ENCODE measurements at places on chromosomes 1 and 21. TPM values are rescaled to one million over a fixed set of nuclear protein-coding genes. Genes with fewer than 3 reads are reported as not detected.
A peak's percentile ranks its signal among the peaks of the same experiment; 100 is the strongest.

- H3K36me3 ChIP-seq: no peaks in the 10 kb centered on the region
- no peak for DNase-seq
- H3K4me1 ChIP-seq: peaks cover 48% of the 10 kb centered on the region
- H3K27ac ChIP-seq: peak overlapping the region; percentile 50
- H3K27me3 ChIP-seq: no peaks in the 10 kb centered on the region
- no peak overlapping the region for H3K4me3 ChIP-seq
These were observed 3.7 kb downstream of the RORC start for GRCh38 chr1:151827853-151828252.

- H3K27ac ChIP-seq: peak overlapping the region; percentile 72
- peak overlapping the region; percentile 37 for H3K4me3 ChIP-seq
- no peaks in the 10 kb centered on the region for H3K36me3 ChIP-seq
These were observed 178.1 kb upstream of the RUNX1 start for GRCh38 chr21:35226968-35227744.

DNA sequence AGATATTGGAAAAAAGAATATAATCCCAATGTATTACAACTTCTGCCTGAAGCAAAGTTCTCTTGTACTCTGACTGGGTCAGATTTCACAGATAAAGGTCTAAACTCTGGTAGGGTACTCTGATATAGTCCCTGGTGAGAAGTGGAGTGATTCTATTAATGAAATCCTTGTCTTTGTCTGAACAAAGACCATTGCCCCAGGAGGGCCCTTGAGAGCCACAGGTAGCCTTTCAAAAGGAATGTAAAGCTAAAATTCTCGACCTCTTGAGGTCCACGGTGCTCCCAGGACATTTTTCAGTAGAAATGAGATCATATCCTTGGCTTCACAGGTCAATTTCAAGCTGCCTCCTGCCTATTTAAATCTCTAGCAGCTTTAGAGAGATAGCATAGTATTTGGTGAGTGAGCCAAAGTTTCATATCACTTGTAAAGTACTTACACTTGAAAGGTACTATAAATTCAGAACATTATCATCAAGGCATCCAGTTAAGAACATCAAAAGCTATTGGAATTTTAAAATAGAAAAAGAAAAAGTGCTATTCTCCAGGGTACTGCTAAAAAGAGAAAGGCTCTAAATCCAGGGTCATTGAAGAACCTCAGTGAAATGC is 10.1 kb downstream of the TNNI3K start:
- H3K27ac ChIP-seq: no peak overlapping the region
- H3K36me3 ChIP-seq: no peaks in the 10 kb centered on the region
- H3K27me3 ChIP-seq: no peaks in the 10 kb centered on the region
- no peaks in the 10 kb centered on the region for H3K4me1 ChIP-seq
- no peak overlapping the region for H3K4me3 ChIP-seq

GRCh38 chr1:84436876-84437655 is 38.8 kb downstream of the DNASE2B start:
- H3K4me3 ChIP-seq: peak overlapping the region; percentile 40
- no peak for DNase-seq
- peak overlapping the region; percentile 29 for H3K27ac ChIP-seq

DNA sequence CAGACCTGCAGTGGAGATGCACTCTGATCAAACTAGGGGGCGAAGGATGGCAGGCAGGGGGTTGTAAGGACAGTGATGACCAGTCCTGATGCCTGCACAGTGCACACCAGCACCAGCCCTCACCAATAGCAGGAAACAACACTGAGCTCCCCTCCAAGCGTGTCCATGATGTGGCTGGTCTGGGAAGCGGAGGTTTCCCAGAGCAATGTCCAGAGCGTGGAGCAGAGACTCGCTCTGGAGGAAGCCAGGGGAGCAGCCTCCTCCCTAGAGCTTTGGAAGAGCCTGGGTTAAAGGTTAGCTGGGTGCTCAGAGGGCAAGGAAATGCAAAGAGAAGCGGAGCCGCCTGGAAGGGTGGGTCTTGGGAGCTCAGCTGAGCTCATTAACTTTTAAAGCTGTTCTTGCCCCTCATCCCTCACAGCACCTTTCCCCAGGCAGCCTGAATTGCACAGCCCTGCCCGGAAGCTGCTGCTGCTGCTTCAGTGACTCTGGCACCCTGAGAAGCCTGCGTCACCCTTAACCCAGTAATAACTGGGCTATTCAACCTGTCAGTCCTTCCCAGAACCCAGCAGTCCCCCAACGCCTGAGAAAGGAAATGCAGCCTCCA is 162.2 kb upstream of the RAB4A start:
- H3K4me3 ChIP-seq: no peak overlapping the region
- H3K4me1 ChIP-seq: peaks cover 4% of the 10 kb centered on the region
- no peak overlapping the region for H3K27ac ChIP-seq
- no peak for DNase-seq
- H3K27me3 ChIP-seq: peaks cover 15% of the 10 kb centered on the region

GRCh38 chr1:184158896-184159681 is 107.6 kb downstream of the TSEN15 start:
- DNase-seq: no peak
- peaks cover 5% of the 10 kb centered on the region for H3K27me3 ChIP-seq
- H3K27ac ChIP-seq: no peak overlapping the region

GRCh38 chr1:17594690-17595601 is 55.4 kb downstream of the ARHGEF10L start:
- DNase-seq: no peak
- H3K27ac ChIP-seq: no peak overlapping the region
- H3K4me3 ChIP-seq: no peak overlapping the region

- H3K4me1 ChIP-seq: peaks cover 18% of the 10 kb centered on the region
- no peak overlapping the region for H3K27ac ChIP-seq
- peaks cover 26% of the 10 kb centered on the region for H3K36me3 ChIP-seq
- no peak for DNase-seq
- H3K4me3 ChIP-seq: no peak overlapping the region
- H3K27me3 ChIP-seq: no peaks in the 10 kb centered on the region
These were observed 29.5 kb upstream of the SH3D21 start for GRCh38 chr1:36276688-36277087.

- DNase-seq: no peak
- H3K27ac ChIP-seq: no peak overlapping the region
- H3K27me3 ChIP-seq: peaks cover 7% of the 10 kb centered on the region
- no peaks in the 10 kb centered on the region for H3K4me1 ChIP-seq
- no peak overlapping the region for H3K4me3 ChIP-seq
These were observed 466 bp downstream of the KRTAP11-1 start for GRCh38 chr21:30880914-30881313.

DNA sequence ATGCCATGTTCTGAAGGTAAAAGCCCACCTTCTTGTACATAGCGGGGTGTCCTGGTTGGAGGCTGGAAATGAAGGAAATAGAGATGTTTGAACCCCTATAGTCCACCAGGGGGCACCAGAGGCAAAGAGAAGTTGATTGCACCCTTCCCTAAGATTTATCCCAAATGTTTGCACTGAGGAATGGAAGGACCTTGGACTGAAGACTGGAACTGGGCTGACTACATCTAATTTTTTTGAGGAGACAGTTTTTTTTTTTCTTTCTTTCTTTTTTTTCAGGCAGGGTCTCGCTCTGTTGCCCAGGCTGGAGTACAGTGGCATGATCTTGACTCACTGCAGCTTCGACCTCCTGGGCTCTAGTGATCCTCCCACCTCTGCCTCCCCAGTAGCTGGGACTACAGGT is 55.3 kb upstream of the EIF4G3 start:
- no peaks in the 10 kb centered on the region for H3K4me1 ChIP-seq
- H3K4me3 ChIP-seq: no peak overlapping the region
- peaks cover 62% of the 10 kb centered on the region for H3K36me3 ChIP-seq

DNA sequence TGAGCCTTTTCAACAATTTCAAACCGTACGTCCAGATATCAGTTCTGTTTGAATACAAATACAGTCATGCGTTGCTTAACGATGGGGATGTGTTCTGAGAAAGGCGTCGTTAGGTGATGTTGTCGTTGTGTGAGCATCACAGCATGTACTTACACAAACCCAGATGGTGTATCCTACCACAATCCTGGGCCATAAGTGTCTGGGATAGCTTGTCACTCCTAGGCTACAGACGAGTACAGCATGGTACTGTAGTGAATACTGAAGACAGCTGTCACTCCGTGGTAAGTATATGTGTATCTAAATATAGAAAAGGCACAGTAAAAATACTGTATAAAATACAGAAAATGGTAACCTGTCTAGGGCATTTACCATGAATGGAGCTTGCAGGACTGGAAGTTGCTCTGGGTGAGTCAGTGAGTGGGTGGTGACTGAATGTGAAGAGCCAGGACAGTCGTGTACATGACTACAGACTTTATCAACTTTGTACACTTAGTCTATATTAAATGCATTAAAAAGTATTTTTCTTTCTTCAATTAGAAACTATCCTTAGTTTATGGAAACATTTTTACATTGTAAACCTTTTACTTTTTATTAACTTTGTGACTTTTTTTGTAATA is 10.5 kb upstream of the OR2W3 start:
- H3K36me3 ChIP-seq: no peaks in the 10 kb centered on the region
- no peak overlapping the region for H3K4me3 ChIP-seq
- no peak for DNase-seq
- no peaks in the 10 kb centered on the region for H3K27me3 ChIP-seq
- no peak overlapping the region for H3K27ac ChIP-seq

GRCh38 chr1:7850786-7851185 is 2.1 kb downstream of the UTS2 start:
- DNase-seq: no peak
- no peaks in the 10 kb centered on the region for H3K36me3 ChIP-seq
- no peaks in the 10 kb centered on the region for H3K4me1 ChIP-seq

DNA sequence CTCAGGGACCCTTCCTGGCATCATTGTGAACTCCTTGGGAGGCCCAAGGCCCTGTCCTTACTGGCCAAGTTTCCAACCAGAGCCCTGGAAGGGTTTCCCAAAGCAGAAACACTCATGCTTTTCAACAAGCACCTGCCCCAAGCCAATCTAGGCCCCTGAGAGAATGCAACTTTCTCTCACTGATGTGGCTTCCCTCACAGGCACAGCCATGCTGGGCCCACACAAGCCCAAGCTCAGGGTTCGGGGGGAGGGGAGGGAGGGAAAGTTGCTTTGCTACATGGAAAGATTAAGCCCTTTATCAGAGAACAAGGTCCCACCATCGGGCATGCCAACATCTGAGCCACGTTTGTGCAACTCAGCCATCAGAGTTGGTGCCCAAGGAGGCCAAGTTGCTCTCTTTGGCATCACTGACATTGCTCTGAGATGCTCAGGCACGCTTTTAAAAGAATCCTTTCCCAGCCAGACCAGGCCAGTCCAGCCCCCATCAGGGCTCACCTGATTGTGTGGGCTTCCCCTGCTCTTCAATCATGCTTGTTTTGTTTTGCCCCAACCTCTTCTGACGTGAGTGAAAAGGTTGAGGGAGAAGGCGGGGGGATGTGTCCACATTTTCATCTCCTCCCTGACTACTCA is 43.5 kb downstream of the RIMS3 start:
- DNase-seq: no peak
- H3K27me3 ChIP-seq: peaks cover 8% of the 10 kb centered on the region
- no peak overlapping the region for H3K4me3 ChIP-seq
- no peaks in the 10 kb centered on the region for H3K4me1 ChIP-seq

GRCh38 chr1:184520336-184520735 is 133.5 kb downstream of the C1orf21 start:
- peaks cover 5% of the 10 kb centered on the region for H3K27me3 ChIP-seq
- H3K4me1 ChIP-seq: no peaks in the 10 kb centered on the region
- no peak for DNase-seq
- no peak overlapping the region for H3K4me3 ChIP-seq

GRCh38 chr21:44049182-44049581 is 37.1 kb downstream of the TRAPPC10 start:
- H3K27ac ChIP-seq: peak overlapping the region; percentile 42
- H3K4me3 ChIP-seq: no peak overlapping the region
- H3K36me3 ChIP-seq: peaks cover 51% of the 10 kb centered on the region
- no peak for DNase-seq
- H3K4me1 ChIP-seq: peaks cover 17% of the 10 kb centered on the region

DNA sequence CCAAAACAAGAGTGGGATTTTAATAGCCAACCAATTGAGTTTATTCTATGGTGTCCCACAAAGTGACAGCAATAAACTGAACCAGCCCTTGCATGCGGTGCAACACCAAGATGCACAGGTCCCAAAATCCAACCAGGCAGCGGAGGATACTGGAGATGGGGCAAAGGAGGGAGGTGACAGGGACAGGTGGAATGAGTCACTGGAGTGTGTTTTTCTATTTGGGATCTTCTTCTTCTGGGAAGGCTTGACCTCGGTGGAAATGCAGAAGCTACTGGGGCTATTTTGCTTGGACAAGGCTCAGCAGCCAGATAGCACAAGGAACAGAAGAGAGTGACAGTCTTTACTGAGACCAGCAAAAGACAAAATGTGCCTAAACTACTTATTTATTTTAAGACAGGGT is 97.5 kb downstream of the PLXNA2 start:
- H3K4me3 ChIP-seq: no peak overlapping the region
- no peak for DNase-seq
- no peaks in the 10 kb centered on the region for H3K36me3 ChIP-seq
- no peaks in the 10 kb centered on the region for H3K4me1 ChIP-seq
- H3K27ac ChIP-seq: no peak overlapping the region

GRCh38 chr1:203655671-203656070 is 29.0 kb downstream of the ATP2B4 start:
- peaks cover 46% of the 10 kb centered on the region for H3K4me1 ChIP-seq
- peak overlapping the region; percentile 49 for H3K27ac ChIP-seq
- DNase-seq: no peak
- H3K27me3 ChIP-seq: no peaks in the 10 kb centered on the region

- H3K4me3 ChIP-seq: no peak overlapping the region
- no peak overlapping the region for H3K27ac ChIP-seq
- H3K4me1 ChIP-seq: peaks cover 17% of the 10 kb centered on the region
- H3K36me3 ChIP-seq: no peaks in the 10 kb centered on the region
These were observed 34.1 kb upstream of the RD3 start for GRCh38 chr1:211526101-211526500.

DNA sequence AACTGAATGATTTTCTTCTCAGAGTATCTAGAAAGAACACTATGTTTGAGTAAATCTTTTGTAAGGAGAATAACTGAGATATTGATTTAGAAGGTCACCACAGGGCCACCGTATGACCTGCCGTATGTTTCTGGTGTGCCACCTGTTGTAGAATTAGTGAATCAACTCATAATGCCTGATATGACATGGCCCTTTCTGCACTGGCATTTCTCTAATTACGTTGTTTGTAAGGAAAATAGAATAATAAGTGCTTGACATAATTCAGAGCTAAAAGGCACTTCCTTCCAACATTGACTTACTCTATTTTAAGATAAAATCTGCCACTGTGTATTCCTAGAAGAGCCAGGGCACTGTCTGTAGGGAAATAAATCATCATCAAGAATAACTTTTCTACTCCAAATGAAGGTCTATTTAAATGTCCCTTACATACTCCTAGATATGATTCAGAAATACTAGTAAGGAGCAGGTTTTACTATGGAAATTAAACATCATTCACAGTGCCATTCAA is 101.7 kb downstream of the PHTF1 start:
- no peak overlapping the region for H3K27ac ChIP-seq
- no peak for DNase-seq
- H3K4me1 ChIP-seq: no peaks in the 10 kb centered on the region
- H3K27me3 ChIP-seq: no peaks in the 10 kb centered on the region

GRCh38 chr1:198558402-198558801 is 17.9 kb upstream of the ATP6V1G3 start:
- H3K4me3 ChIP-seq: no peak overlapping the region
- H3K27me3 ChIP-seq: no peaks in the 10 kb centered on the region
- H3K4me1 ChIP-seq: peaks cover 35% of the 10 kb centered on the region

The NCAM2 gene
- total RNA-seq: 0.23 TPM

The EFCAB14 gene
- total RNA-seq: 69.1 TPM

The SLAMF8 gene
- 0.34 TPM for total RNA-seq

The PCSK9 gene
- 0.05 TPM for total RNA-seq

The SHISAL2A gene
- 2.5 TPM for total RNA-seq

The MAB21L3 gene
- not detected for total RNA-seq

The GIPC2 gene
- total RNA-seq: 0.09 TPM

The VSIG8 gene
- total RNA-seq: not detected

The RHD gene
- total RNA-seq: not detected

The C1orf115 gene
- total RNA-seq: 0.11 TPM

The TDRD10 gene
- total RNA-seq: not detected

The OR2AK2 gene
- total RNA-seq: not detected

The BRINP3 gene
- total RNA-seq: not detected

The FAM43B gene
- not detected for total RNA-seq

The ST6GALNAC5 gene
- total RNA-seq: not detected

The KNCN gene
- not detected for total RNA-seq
